ENCODE measurements at places on chromosomes 3 and 15.

- H3K4me3 ChIP-seq: no peak overlapping the region
- peak; percentile 81 for DNase-seq
- H3K4me1 ChIP-seq: no peaks in the 10 kb centered on the region
- no peak overlapping the region for H3K27ac ChIP-seq
These were observed 115.8 kb downstream of the KBTBD8 start for GRCh38 chr3:67113802-67114407.

DNA sequence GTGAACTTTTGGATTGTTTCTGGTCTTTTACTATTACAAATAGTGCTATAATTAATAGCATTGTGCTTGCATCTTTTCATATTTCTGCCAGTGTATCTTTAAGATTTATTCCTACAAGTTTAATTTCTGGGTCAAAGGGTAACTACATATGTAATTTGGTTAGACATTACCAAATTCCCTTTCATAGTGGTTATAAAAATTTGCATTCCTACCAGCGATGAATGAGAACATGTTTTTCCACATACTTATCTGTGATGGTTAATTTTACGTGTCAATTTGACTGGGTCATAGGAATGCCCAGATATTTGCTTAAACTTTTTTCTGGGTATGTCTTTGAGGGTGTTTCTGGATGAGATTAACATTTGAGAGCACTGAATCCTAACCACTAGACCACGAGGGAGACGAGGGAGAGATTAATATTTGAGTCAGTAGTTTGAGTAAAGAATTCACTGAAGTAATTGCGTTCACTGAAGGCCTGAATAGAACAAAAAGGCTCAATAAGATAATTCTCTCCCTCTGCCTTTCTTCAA, 132.3 kb upstream of the NEO1 start:
- DNase-seq: no peak
- no peaks in the 10 kb centered on the region for H3K27me3 ChIP-seq
- no peak overlapping the region for H3K27ac ChIP-seq
- no peaks in the 10 kb centered on the region for H3K4me1 ChIP-seq

GRCh38 chr15:96484830-96485229, 154.3 kb downstream of the NR2F2 start:
- no peaks in the 10 kb centered on the region for H3K27me3 ChIP-seq
- no peaks in the 10 kb centered on the region for H3K36me3 ChIP-seq
- H3K4me3 ChIP-seq: no peak overlapping the region
- no peak overlapping the region for H3K27ac ChIP-seq

DNA sequence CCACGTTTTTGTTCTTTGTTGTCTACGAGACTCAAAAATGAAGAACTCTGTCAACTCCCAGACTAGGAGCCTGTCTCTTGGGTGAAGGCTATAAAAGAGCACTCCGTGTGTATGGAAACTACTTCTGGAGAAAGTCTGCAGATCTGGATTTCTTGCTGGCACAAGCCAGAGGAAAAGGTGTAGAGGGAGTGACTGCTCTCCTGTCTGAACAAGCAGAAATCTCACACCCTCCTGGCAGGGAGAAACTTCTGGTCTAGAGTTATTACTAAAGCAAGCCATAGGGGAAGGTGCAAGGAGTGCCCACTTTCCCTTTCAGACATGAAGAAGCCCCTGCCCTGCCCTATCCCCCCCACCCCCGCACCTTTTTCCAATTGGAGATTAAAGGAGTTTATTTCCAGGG, 9.5 kb downstream of the PLAAT1 start:
- H3K27ac ChIP-seq: no peak overlapping the region
- H3K27me3 ChIP-seq: no peaks in the 10 kb centered on the region
- no peak for DNase-seq
- no peaks in the 10 kb centered on the region for H3K4me1 ChIP-seq
- no peaks in the 10 kb centered on the region for H3K36me3 ChIP-seq

Data from trophoblast cell (in vitro differentiated cells and primary cell).